ENCODE measurements at places on chromosomes 5 and 9.
A peak's percentile ranks its signal among the peaks of the same experiment; 100 is the strongest.

DNA sequence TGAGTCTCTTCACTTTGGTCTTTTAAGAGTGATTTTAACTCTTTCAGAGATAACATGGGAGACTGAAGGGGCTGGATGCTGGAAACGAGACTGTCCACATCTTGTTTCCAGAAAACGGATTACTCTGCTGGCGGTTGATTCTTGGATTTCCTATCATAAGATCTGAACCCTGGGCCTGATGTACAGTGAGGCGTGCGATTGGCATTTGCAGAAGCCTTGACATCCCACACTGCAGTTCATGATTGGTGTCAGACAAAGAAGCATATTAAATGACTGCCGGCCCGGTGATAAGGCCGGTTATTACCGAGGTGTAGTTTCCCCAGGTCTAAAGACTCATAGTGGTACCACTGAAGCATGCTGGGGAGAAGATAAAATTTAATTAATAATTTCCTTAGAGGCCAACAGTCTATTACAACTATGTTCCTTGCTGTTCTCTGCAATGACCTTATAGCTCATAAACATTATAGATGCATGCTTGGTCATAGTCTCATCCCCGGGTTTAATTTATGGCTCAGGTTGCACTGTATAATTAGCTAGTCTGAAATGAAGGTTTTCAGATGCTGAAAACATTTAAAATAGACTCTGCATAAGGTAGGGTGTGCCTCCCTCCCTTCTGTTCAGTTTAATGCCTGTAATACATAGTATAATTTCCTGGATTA lies 99.2 kb downstream of the PPP2R2B start:
- DNase-seq, result no peak

DNA sequence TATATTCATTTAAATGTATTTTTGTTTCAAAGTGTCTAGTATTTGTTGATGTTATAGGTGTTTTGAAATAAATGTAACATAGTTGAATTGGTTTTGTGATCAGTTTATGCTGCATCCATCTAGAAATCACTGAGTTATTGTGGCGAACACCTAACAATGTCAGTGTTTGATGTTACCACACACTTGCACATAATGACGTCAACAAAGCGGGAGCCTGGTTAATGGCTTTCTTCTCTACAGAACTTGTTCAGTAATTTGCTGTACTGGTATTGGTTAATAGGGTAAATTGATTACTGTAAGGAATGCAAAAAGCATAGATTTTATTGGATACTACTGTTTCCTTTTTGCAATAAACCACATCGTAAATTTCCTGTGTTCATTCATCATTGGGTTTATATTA lies 133.0 kb downstream of the ATG10 start:
- no peak for DNase-seq

GRCh38 chr5:13063088-13063487 lies 881.4 kb downstream of the DNAH5 start:
- DNase-seq, result no peak

DNA sequence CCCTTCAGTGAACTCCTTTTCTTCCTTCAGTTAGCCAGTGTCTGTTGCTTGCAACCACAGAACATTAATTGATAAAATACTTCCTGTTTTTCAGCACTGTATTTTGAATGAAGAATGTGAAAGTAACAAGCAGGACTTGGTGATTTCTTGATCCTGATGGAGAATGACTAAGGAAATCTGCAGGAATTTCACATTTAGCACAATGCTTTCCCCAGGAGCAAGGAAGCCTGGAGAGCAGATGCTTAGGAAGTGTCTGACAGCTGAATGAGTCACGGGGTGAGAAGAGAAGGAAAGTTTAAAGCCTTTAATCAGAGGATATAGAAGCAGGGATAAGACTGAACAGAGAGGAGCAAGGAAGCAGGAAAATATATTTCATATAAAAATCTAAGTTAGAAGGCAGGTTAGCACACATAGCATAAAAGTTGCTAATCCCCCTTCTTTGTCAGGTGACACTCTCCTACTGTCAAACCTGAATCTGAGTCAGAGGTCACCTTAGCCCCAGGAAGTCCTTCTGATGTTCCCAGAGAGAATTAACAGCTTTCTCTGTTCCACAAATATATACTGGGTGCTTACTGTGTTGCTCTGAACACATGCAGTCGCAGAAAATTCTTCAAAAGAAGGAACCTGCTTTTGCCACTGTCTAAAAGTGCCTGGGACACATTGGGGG lies 59.7 kb downstream of the GNA14 start:
- peak; percentile 94 for DNase-seq

DNA sequence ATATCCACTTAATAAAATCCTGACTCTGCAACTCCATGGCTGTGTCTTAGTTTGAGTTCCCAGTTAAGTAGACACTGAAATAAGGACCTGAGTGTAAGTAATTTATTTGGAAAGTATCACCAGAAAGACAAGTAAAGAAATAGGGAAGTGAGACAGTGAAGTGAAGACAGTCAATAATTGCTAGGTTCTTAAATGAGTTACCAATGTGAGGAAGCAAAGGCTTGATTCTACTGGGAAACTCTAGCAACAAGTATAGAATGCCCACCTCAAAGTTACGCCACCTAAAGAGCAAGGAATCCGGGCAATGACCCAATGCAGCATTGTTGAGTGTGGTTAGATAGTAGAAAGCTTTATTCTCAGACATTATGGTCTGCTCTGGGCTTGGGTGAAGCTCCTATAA lies 383.9 kb downstream of the TLR4 start:
- DNase-seq, result no peak

DNA sequence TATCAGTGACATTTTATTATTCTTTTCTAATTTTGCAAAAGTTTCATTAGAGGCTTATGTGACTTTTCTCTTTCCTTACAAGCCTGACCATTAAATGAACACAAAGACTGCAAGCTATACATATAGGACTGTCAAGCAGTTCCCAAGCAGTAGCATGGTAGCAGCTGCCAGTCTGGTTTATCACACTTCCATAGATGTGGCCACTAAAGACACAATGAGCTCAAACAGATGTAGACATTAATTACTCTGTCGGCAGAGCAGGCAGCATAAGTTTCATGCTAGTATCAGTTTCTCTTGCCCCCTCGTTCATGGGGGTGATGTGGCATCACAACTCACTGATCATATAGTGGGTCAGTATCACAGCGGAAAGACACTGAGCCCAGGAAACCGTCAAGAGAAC lies 89.5 kb downstream of the CDH10 start:
- DNase-seq, result no peak

- peak; percentile 88 for DNase-seq
Observed at GRCh38 chr5:72465601-72466563, 41.3 kb downstream of the ZNF366 start.

GRCh38 chr5:122547669-122548068 lies 227.2 kb upstream of the SNX2 start:
- DNase-seq, result no peak

DNA sequence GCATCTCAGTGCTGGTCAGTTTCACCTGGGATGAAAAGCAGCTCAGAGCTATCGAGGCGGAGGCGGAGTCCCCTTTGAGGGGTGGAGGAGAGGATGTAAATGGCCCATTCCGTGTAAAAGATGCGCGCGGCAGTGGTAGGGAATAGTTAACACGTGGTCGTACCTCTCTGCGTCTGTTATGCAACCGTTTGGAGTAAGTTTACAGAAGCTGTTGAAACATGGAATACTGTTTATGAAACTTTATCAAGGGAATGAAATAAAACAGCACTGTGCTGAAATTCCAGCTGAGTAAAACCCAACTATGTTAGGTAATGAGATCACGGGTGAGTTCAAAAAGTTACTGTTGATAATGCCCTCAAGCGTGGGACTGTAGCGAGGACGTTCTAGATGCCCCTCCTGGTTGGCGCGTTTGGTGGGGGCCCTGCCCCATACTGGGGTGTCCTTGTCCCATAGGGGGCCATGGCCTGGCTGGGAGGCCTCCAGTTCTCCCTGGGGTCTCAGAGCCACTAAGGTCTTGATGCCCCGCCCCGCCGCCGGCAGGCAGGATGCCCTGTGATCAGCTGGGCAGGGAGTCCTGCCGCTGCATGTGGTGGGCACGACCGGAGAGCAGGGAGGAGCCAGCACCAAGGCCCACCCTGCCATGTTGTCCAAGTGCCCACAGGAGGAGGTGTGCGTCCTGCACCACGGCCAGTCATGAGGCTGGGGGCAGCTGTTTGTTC lies 90.9 kb downstream of the COL5A1 start:
- no peak for DNase-seq

GRCh38 chr5:73940026-73940425 lies 314.0 kb downstream of the ARHGEF28 start:
- peak; percentile 49 for DNase-seq

DNA sequence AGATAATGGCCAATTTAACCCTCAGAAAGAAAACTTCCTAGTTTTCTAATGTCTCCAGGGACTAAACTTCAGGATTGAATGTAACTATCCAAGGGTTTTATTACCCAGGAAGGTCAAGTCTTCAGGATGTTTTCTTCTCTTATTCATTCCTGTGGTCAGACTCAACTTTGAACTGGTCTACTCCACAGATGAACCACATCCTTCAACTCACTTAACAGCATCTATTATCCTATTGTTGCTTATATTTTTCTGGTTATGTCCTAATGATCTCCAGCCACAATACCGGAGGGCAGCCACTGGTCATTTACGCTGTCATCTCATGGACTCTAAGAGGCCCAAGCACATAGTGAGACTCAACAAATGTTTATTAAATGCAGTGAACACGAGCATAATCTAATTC lies 47.2 kb upstream of the LIFR start:
- DNase-seq, result peak; percentile 91

GRCh38 chr9:87732756-87733155 lies 6.8 kb downstream of the CTSL start:
- DNase-seq, result peak; percentile 36

- peak; percentile 95 for DNase-seq
Observed at GRCh38 chr9:69180670-69181069, 6.6 kb downstream of the TJP2 start.

- peak; percentile 18 for DNase-seq
Observed at GRCh38 chr9:99326112-99326916, 104.2 kb downstream of the SEC61B start.
